ENCODE measurements at places on chromosomes 1 and 21.

- no peak for DNase-seq
Observed at GRCh38 chr1:162927421-162927820, 66.4 kb upstream of the CCDC190 start.

DNA sequence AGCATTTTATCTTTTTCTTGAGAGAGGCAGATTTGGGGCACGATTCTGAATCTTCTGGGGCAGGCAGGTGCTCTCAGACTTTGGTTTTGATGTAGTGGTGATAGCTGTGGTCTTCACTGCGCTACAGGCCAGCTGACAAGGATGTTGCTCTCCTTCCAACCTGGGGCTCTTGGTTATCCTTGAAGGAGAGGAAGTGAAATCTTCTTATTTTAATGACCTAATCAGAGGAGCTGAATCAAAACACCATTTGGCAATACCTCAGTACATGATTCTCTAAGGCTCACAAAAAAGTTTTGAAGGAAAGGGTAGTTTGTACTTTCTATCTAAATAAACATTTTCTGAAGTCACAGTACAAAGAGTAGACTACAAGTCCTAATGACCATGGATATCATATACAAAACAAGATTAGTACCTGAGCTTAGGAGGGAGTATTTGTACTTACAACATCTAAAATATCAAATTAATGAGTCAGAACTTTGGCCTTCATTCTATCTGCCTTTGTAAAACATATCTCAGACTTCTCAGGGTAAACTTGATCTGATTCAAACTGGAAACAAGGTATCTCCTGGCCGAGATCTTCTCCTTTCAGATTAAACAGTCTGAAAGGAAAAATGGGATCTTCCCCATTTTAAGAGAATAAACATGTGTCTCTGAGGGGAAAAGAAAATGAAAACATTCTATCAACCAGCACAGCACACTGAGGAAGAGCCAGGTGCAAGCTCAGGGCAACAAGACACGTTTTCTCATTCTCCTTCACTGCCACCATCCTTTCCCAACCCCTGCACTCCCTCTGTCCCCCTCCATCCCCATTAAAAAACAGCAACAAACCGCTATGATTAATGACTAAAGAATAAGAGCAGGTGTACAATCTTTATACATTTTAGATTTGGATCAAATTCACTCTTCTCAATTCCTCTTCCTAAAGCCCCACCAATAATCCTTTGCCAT lies 69.2 kb downstream of the SH3GLB1 start:
- no peak for DNase-seq

GRCh38 chr21:34771512-34772028 lies 102.8 kb downstream of the CLIC6 start:
- DNase-seq: peak; percentile 3

GRCh38 chr1:112689842-112690237 lies 15.4 kb downstream of the MOV10 start:
- no peak for DNase-seq

DNA sequence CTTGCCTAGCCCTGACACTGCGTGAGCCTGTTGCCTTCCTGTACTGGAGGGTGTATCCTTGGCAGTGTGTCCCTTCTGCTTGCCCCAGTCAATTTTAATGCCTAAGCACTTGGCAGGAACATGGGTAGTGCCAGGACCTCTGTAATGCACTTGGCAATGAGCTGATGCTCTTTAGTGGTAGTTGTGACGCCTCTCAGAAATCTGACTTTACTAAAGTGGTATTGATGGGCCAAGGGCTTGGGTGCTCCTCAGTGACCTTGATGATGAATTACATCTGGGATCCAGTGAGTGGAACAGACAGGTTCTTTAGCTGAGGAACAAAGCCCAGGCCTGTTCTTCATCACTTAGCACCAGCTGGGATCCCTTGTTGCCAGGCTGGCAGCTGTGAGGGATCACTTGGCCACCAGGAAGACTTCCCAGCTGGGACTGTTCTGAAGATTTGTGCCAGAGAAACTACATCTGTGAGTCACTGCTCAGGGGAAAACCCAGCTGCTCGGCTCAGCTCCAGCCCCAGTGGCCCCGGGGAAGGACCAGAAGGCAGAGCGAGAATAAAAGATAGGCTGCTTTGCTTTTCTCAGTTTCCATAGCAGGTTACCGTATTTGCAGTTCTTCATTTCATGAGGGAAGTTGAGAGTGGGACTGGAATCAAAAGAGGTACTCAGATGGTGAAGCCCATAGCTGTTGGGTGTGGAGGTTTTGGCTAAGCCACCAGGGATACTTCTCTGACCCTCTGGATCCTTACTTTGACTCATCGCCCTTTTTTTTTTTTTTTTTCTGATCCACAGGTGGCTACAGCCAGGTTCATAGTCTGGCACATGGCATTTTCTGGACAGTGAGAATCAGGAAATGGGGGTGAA lies 28.5 kb upstream of the KCNA2 start:
- DNase-seq: peak; percentile 8

DNA sequence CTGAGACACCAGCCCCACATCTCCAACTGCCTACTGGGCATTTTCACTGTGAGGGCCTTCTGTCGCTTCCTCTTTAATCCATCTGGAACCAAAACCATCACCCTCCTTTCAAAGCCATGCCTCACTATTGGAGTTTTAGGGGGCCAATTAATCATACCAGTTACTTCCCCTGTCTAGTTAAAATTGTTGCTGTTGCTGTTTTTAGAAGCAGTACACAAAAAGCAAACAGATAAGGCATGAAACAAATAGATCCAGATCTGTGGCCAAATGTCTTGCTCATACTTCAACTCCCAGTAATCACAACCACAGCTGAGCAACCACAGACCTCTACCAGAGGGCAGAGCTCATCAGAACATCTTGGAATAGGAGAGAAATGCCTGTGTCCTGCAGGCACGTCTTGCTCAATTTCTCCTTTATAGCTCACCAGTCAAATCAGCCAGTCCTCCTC lies 133.8 kb upstream of the C1orf105 start:
- DNase-seq: no peak

- no peak for DNase-seq
Observed at GRCh38 chr1:42956739-42957138, 1.9 kb downstream of the SLC2A1 start.

GRCh38 chr1:218705391-218705790 lies 360.3 kb downstream of the TGFB2 start:
- no peak for DNase-seq

DNA sequence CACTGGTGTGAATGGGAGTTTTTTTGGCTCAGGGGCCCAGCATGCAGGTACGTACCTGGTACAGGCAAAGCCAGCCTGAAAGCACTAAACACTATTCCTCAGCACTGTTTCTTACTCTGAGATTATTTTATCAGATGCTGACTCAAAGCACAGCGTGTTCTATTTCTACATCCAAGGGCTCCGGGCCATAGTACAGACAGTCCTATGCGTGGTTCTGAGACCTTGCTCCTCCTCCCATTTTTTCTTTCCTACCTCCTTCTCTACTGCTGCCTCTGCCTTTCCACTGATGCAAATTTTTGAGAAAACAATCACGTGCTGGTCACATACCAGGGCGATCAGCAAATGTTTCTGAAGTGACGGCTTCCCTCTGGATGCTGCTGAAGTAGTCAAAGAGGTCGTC lies 36.3 kb downstream of the PDPN start:
- DNase-seq: no peak

DNA sequence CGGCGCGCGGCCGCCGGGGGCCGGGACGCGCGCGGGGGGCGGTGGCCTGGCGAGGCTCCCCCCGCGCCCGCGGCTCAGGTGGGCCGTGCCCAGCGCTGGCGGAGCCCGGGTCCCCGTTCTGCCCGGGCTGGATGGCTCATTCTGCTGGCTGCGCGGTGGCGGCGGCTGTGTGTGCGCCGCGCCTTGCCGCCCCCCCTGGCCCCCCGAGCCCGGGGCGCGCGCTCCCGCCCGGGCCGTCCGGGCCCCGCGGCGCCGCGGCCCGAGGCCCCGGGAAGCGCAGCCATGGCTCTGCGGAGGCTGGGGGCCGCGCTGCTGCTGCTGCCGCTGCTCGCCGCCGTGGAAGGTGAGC lies at the start of gene EPHB2:
Gene EPHB2, plus strand, starts transcription at position 139 of the 349 bp plus-strand sequence. Its CDS starts 144 bp downstream, at position 283.
- no peak for DNase-seq

DNA sequence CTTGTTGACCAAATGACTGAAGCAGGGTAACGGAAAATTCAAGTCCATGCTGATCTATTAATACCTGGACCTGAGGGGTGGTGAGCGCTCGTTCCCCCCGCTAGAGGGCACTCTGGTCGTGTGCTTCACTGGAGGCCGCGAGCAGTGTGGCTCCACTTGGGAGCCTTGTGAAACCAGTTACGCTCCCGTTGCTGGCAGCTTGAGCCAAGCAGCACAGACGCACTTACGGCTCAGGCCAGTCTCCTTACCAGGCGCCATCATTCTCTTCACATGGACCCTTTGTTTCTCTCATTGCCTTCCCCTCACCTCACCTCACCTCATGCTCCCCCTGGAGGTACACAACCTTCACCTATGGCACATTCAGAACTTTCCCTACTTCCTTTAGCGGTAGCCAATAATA lies 49.7 kb upstream of the TSPAN2 start:
- peak; percentile 60 for DNase-seq

DNA sequence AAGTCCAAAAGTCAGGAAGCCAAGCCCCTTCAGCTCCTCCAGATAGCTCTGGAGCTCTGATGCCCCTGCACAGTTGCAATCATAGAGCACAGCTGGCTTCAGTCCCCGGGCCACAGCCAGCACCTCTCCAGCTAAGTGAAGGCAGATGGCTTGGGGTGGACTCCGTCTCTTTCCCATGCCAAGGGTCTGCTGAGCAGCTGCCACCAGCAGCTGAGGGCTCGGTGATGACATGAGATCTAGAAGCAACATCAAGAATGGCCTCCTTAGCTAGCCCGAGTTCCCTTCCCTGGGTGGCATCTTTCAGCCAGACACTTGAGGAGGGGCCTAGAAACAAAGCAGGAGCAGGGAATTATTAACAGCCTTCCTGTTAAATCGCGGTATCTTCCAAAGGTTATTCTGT lies 973 bp downstream of the C1orf74 start:
- DNase-seq: no peak

DNA sequence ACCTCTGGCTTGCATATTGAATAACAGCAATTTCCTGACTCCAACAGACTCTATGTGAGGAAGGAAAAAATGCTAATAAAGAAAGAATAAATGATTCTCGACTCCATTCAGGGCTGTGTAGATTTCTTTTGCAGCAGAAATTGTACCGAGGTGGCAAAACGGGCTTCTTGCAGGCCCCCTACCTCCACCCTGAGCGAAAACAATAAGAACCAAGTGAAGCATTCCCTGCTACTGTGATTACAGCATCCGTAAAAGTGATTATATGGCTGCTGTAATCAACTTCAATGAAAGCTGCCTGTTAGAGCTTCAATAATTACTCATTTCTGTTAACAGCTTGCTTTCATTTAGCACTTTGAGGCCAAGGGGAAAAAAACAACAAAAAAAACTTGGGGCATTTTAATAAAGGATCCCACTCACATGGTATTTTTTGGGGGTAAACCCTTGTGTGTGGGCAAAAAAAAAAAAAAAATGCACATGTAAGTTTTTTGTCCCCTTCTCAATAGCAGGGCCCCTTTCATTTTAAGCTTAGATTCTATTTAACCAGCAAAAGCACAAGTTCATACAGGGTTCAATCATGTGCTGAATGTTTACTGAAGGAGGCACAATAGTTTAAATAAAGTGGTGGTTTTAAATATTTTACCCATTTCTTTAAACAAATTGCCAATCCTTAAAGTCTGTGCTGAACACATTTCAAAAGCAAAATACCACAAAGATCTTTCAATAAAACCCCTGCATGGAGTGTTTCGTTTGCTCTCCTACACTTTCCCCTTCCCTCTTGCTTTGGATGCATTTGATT lies 271.6 kb downstream of the LMO4 start:
- no peak for DNase-seq

DNA sequence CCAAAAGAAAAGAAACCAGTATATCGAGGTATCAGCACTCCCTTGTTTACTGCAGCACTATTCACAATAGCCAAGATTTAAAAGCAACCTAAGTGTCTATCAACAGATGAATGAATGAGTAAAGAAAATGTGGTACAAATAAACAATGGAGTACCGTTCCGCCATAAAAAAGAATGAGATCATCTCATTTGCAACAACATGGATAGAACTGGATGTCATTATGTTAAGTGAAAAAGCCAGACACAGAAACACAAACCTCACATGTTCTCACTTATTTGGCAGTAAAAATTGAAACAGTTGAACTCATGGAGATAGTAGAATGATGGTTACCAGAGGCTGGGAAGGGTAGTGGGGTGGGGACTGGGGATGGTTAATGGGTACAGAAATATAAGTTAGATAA lies 4.3 kb upstream of the GNG5 start:
- DNase-seq: no peak

GRCh38 chr1:231310391-231310934 lies 27.2 kb downstream of the EXOC8 start:
- DNase-seq: no peak

DNA sequence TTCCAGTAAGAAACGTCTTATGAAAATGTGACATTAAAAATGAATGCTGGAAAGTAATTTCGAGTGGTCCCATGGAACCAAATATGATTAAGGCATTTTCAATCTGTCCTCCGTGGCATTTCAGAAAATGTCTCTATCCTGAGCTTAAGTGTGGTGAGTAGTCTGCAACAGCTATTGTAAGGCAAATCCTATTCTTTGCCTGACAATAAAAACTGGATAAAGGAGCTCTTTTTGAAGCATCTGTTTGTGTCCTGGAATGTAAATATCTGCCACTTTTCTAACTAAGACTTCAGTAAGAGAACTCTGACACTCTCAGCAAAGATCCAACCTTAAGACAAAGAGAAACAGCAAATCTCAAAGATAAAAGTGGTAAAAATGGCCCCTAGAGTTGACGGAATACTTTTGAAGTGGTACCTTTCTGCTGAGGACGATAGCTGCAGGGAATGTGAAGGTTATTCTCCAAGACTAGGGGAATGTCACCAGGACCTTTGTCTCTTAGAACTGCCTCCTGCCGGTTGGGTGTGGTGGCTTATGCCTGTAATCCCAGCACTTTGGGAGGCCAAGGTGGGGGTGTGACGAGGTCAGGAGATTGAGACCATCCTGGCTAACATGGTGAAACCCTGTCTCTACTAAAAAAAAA lies 486.7 kb upstream of the ZP4 start:
- no peak for DNase-seq

GRCh38 chr1:167905182-167905581 lies 8.8 kb downstream of the ADCY10 start:
- DNase-seq: no peak

- DNase-seq: no peak
Observed at GRCh38 chr1:43981135-43981491, 2.1 kb downstream of the B4GALT2 start.

GRCh38 chr1:42888013-42888633 lies 41.7 kb downstream of the ZNF691 start:
- DNase-seq: no peak

GRCh38 chr1:206829875-206830274 lies 35.5 kb upstream of the IL20 start:
- no peak for DNase-seq

DNA sequence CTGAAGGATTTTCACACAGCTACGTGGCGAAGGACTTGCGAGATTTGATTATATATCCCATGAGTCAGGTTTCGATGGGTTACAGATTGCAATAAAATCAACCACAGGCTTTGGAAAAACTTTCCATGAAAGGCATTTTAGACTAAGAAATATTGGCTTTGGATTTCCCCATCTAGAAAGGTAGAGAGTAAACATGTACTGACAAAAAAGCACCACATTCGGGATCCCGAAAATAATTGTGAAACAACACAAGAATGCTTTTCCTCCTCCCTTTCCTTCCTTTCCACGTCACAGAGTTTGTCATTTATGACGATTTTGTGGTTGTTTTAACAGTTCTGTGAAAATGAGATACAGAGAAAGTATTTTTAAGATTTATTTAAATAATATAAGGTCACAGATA lies 38.5 kb downstream of the TGFB2 start:
- DNase-seq: no peak

Measured in pulmonary artery endothelial cell (primary cell).